ENCODE measurements at places on chromosomes 5 and 9.

GRCh38 chr9:132575005-132575609 is 7.3 kb upstream of the BARHL1 start:
- peak; percentile 60 for DNase-seq

DNA sequence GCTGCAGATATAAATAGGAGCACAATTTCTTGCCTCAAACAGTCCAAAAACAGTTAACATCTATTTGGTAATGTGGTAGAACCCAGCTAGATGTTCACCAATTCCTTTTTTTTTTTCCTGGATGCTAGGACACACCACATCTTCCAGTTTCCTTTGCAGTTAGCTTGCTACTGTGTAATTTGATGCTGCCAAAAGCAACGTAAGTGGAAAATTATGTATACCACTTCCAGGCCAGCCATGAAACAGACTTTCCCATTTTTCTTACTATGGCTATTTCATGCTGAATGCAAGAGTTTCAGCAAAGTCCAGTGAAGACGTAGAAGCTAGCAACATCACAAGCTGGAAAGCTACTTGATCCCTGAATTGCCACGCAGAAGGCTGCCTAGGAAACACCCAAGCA is 667.2 kb downstream of the TLE1 start:
- DNase-seq, result no peak

DNA sequence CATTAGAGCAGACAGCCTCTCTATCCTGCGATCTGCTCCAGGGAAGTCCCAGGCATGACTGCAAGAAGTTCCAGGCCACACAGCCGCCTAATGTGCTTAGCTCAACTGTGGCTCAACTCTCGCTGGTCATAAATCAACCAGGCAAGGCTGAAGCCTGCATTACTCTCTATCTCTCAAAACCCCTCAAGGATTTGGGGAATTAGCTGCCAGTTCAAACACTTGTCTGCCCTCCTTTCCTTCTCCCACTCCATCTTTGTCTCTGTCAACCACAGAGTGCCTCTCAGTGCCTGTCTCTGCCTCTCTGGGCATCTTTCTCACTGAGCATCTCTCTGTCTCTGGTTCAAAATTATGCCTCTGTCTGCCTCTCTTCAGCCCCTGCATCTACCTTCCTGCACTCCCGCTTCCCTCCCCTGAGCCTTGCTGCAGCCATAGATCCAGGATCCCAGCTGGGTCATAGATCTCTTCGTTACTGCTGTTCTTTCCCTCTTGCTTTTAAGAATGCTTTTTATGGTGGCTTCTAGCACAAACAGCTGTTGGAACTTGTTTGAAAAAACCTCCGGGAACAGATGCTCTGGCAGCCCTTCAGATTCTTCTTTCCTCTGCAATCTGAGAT is 27.9 kb upstream of the GALNT10 start:
- DNase-seq, result no peak

DNA sequence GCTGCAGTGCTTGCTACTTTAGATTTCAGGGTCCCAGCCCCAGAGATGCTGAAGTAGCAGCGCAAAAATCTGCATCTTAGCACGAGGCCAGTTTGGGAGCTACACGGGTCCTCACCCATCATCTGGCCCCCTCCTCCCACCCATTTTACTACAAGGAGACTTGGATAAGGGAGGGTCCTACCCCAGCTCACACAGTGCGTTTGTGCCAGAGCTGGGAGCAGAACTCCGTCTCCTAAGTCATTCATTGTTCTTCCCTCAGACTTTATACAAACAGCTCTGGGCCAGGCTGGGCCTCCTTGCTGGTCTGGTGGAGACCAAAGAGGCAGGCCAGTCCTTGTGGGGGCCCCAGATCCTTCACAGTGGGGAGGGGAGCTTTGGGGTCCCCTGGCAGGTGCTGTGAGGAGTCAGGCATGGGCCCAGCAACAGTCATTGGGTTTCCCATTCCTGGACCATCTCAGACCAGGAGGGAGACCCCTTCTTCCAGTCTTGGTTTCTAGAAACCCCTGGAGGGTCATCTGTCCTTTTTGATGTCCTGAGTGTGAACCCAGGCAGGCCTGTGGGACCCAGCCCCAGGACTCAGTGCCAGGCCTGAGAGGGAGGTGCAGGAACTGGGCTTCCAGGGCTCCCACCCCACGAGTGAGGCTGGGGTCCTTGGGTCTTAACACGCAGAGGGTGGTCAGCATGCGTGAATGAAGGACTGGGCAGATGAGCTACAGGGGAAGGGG is 2.3 kb upstream of the IL17B start:
- no peak for DNase-seq
